ENCODE measurements at places on chromosomes 2 and 18.

GRCh38 chr2:124888431-124888830 is 863.3 kb downstream of the CNTNAP5 start:
- no peak for DNase-seq

DNA sequence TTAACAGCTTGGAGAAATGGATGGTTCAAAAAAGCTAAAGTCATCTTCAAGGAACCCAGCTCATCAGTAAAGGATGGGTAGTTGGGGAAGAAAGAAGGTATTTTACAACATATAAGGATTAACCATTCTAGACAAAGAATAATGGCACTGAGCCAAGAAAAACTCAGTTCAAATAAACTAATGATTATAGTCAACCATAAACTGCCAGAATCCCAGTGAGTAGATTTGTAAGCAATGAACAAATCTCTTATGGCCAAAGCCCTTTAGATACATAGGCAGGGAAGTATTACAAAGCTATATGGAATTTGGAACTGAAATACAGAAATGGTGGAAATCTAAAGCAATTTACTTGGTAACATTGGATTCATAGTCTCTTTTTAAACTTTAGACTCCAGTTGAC is 92.4 kb upstream of the ZFP36L2 start:
- DNase-seq = no peak

- no peak for DNase-seq
These were observed 161.0 kb downstream of the TRIB2 start for GRCh38 chr2:12877761-12878160.

DNA sequence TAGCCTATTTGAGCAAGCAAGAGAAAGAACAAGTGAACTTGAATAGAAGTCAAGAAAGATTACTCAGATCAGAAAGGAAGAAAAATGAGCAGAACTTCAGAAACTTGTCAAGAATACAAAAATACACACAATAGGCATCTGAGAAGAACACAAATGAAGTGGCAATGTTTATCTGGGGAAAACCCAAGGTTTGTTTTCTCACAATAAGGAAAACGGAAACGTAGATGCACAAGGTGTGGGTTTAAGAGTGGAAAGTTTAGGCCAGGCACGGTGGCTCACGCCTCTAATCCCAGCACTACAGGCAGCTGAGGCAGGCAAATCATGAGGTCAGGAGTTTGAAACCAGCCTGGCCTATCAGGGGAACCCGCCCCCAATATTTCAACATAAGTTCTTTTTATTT is 159.5 kb upstream of the GYPC start:
- DNase-seq = no peak

GRCh38 chr18:59606193-59607077 is 90.8 kb downstream of the CCBE1 start:
- DNase-seq = no peak

DNA sequence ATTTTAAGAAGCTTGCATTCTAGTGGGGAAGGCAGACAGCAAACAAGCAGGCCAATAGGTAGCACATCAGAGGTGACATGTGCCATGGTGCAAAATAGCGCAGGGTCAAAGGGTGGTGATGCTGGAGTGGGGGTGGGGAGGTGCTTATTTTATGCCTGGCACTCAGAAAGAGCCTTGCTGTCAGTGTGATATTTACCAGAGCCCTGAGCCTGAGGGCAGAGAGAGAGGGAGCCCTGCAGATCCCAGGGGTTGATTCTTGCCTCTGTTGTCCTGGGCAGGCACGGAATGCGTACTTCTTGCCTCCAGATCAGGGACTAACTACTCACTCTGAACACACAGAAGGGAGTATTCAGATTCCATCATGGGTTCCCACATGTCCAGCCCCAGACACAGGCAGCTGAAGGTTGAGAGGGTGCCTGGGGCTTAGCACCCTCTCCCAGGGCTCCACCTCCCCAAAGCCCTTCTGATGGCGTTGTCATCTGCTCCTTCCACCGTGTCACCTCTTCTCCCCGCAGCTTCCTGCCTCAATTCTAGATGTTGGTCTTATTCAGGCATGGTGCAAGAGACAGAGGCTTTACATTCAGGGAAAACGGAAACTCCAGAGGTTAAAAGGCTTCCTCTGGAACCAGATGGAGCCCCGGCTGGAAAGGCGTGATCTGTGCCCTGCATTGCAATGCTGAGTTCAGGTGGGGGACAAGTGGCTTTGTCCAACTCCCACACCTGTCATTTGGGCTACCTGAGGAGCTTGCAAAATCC is 252.3 kb downstream of the HAUS1 start:
- DNase-seq = no peak

DNA sequence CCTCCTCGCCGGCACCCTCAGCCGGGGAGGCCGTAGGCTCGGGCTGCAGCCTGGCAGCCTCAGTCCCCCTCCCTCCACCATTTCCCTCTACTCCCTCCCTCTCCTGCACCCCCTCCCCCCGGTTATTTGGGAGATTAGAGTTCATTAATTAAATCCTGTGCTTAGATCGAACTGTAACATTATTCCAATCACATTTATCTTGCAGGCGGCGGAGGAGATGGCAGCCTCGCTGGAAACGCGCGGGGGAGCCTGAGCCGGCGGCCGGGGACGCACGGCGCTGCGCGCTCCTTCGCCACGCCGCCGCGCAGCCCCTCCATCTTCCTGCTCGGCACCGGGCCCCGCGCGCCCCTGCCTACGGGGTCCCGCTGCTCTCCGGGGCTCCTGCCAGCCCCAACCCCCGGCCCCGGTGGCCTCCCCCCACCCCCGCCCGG is at the start of gene ST8SIA3:
Gene ST8SIA3 (plus strand): TSS at position 287 of the 431 bp plus-strand sequence. CDS start 290 bp downstream, outside the sequence.
- no peak for DNase-seq

GRCh38 chr2:54899576-54900200 is 150.6 kb downstream of the RTN4 start:
- no peak for DNase-seq

GRCh38 chr18:9474108-9474982 is 968 bp upstream of the RALBP1 start:
- no peak for DNase-seq

- no peak for DNase-seq
These were observed 294.5 kb downstream of the PLCL1 start for GRCh38 chr2:198098918-198099317.

- DNase-seq = no peak
These were observed 26.7 kb downstream of the POLR1A start for GRCh38 chr2:86078774-86079545.

- DNase-seq = no peak
These were observed 3.7 kb downstream of the PRKAG3 start for GRCh38 chr2:218827701-218828476.

GRCh38 chr2:31568585-31569201 is 12.0 kb downstream of the SRD5A2 start:
- DNase-seq = no peak

DNA sequence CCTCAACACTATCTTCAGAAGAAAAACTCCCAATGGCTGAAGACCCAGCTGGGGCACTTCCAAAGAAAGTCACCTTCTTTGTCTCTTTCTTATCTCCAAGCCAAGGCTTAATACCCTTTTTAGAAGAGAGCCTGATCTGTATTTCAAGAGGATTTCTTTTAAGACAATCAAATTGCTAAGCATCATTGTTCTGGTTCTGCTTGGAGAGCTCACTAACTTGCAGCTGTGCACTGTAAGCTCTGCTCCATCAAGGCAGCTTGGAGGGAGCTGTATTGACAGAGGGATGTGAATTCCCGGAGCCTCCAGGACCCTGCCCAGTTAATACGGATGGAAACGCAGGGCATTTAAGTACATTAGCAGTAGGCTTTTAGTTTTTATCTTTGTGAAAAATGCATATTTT is 253.1 kb downstream of the TDRD15 start:
- no peak for DNase-seq

DNA sequence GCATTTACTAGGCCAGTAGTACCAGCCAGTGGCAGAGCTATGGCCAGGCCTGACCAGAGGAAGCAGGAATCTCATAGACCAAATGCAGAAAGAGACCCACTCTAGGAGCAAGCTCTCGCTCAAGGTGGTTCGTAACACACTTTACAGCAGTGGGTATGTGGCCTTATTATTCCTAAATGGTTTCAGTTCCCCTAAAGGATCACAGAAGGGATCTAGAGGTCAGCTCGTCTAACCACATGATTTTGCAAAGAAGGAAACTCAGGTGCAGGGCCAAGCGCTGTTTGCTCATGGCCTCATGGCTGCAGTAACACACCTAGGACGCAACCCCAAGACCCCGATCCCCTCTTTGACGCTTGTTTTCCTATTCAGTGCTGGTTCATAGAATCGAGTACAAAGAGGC is 65.5 kb upstream of the ATG16L1 start:
- DNase-seq = no peak

GRCh38 chr18:28574175-28574574 is 397.2 kb upstream of the CDH2 start:
- DNase-seq = no peak

- no peak for DNase-seq
These were observed 1115.3 kb downstream of the LRP1B start for GRCh38 chr2:141015341-141016047.

- no peak for DNase-seq
These were observed 42.3 kb downstream of the SULT1C2 start for GRCh38 chr2:108330979-108331378.

- DNase-seq = no peak
These were observed 110.3 kb upstream of the PKDCC start for GRCh38 chr2:41937464-41937906.

DNA sequence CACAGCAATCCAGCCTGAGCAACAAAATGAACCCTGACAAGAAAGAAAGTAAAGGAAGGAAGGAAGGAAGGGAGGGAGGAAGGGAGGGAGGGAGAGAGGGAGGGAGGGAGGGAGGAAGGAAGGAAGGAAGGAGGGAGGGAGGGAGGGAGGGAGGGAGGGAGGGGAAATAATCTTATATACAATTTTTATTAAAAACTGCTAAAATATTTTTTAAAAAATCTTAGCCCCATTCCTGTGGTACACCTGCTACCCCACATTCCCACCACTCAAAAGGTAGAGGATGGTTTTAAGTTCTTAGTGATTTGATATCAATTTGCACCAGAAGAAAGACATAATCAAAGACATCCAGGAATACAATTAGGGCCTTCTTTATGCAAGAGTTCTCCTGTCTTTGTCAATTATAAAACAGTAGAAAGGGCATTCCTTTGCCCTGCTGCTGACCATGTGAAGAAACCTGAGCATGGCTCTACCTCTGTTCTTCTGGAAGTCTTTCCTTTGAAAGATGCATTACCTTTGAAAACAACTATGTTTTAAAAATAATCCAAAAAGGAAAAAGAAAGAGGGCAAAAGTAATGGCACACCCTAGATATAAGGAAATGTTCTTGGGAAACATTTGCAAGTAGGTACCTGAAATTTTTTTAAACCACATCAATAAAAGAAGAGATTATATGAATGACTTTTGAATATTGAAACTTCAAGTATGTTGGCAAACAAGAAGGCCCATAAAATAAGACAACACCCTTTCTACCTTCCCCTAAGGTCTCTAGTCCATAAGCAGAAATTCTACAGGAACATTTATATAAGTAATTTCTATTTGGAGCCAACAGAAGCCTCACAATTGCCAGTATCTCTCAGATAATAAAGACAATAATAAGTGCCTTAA is 33.7 kb upstream of the ACVR2A start:
- DNase-seq = no peak

DNA sequence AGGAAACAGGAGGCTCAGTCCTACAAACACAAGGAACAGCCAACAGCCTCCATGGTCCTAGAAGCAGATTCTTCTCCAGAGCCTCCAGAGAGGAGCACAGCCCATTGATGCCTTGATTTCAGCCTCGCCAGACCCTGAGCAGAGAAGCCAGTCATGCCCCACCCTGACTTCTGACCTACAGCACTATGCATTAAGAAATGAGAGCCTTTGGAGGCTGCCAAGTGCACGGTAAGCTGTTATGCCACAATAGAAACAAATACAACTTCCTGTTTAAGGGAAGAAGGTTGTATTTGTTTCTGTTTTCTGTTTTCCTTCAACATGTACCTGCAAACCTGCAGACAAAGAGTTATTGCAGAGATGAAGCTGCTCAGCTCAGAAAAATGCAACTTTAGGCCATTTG is 181.3 kb upstream of the AGAP1 start:
- no peak for DNase-seq

- no peak for DNase-seq
These were observed 15.1 kb upstream of the CYRIA start for GRCh38 chr2:16680781-16681180.

GRCh38 chr2:121118951-121119350 is 166.1 kb downstream of the TFCP2L1 start:
- DNase-seq = no peak

GRCh38 chr2:86304416-86304815 is 33.0 kb downstream of the REEP1 start:
- DNase-seq = no peak

DNA sequence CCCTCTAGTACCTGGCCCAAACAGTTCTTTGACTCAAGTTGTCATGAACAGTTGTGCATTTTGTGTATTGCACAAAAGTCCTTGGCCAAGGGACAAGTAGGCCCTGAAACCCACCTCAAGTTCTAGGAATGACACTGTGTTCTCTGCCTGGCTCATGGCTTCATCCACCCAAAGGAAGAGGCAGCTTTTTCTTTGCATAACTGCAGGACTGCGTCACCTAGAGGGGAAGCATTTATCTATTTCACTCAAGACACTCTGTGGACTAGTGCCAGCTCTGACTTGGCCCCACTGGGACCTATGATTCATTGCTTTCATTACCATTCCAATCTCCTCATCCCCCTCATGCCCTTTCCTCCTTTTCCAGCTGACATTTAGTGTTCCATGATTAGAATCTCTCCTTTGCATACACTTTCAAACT is 119.3 kb upstream of the SIX2 start:
- DNase-seq = no peak

DNA sequence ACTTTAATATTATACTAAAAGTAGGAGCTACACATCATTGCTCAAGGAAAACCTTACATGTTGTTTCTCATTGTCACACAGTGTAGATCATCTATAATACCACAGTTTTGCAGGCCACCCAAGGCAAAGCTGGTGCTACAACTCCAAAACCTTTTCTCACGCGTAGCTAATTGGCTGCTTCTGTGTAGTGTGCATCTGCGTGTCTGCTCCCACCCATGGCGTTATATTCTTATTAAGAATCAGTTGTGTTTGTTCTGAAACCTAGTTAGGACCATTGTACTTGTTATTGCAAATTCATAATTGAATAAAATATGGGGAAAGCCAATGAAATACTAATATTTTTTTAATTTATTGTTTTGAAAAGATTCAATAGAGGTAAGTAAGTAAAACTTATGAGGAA is 83.9 kb downstream of the RBM43 start:
- no peak for DNase-seq

DNA sequence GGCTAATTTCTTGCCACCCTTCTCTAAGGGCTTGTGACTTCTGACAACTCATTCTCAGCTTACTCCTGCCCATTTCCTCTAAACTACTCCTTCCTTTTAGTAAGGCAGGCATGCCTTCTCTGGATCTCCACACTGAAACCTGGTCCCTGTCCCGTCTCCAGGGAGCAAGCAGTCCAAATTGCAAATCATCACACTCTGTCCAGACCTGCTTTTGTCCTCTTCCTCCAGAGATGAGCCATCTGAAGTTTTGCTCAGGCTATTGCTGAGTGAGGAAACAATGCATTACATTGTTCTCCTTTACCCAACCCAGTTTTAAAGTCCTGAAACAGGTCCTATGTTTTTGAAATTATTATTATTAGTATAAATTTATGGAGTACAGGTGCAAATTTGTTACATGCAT is 57.3 kb downstream of the ARHGAP25 start:
- DNase-seq = no peak

All from NCI-H1417 treated with DMSO at 0.1 percent for 48 hours (cell line).